GM04504 (cell line): ENCODE measurements at places on chromosomes 7 and 10.

DNA sequence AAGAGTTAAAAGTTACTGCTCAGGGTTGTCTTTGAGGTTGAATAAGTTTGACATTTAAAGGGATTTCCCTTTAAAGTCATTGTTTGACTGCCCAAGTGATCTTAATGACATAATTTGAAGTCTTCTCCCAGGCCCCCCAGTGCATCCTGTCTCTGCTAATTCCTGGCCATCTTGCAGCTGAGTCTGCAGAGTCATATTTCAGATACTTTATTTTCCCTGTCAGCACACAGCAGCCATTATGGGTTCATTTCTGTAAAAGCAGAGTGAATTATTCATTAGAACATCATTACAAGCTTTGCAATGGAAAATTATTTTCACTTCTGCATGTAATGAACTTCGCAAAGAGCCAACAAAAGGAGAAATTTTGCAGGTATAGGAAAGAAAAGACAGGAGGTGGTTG, 536.6 kb downstream of the GALNT17 start:
- no peak for DNase-seq

DNA sequence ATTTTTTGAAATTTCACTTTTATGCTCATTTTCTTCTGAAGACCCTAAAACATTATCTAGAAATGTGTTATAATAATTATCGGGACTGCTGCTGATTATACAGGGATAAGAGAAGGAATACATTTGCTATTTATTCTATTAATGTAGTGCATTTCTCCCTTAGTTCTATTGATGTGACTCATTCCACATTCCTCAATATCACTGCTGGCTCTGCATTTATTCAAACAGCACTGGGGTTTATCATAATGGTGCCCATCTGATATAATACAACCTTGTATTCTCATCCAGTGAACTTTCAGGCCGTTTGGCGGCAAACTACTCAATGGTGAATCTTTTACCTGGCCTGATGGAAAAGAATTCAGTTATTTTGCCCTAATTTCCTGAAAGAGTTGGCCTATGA, 7.8 kb downstream of the KCND2 start:
- DNase-seq: no peak

DNA sequence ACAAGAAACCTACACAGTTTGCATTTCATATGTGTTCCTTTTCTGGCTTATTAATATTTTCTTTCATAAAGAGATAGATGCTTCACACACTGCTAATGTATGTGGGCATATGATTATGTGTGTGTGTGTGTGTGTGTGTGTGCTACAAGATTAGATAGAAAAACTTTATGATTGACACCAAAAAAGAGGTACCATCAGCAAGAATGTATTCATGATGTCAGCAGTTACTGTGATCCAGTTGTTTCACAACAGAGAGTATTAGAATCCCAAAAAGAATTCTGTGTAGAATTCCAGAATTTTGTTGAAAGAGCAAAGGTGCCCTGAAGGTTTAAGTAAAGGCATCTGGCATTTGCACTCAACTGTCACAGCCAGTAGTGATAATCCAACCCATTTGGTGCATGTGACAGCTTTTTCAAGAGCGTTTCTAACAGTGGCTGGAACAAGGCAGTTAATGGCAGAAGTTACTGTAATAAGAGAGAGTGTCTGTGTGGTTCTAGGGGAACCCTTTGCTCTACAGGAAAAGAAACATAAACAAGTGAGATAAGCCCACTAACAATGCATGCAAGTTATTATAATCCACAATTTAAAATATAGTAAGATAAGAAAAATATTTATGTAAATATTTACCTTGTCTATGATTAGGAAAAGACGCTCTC, 16.6 kb downstream of the RELN start:
- DNase-seq: no peak

DNA sequence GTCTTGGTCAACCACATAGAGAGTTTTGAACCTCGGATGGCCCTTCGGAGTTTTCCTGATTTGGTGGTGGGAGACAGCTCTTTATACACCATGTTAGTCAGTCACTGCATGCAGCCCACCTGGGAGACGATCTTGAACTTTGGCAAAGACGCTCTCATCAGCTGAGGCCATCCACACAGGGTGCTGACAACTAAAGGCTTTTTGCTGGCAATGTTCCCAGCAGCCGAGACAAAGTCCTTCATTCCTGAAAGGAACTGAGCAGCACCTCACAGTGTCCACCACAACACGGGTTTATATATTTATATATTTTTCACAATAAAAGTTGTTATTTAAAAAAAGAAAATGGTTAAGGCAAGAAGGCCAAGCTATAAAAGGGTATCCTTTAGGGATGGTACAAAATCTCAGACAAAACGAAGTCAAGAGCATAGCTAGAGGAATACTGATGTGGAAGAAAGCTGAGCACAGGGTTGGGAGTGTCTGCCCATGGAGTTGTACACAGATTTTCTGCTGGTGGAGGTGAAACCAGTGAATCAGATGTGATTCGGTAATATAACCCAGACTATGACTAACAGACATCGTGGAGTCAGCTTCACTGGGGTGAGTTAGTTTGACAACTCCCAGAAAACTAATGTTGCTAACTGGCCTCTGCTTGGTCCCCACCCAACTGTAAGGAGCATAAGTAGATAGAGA, 27.4 kb upstream of the CAPZA2 start:
- DNase-seq: no peak

DNA sequence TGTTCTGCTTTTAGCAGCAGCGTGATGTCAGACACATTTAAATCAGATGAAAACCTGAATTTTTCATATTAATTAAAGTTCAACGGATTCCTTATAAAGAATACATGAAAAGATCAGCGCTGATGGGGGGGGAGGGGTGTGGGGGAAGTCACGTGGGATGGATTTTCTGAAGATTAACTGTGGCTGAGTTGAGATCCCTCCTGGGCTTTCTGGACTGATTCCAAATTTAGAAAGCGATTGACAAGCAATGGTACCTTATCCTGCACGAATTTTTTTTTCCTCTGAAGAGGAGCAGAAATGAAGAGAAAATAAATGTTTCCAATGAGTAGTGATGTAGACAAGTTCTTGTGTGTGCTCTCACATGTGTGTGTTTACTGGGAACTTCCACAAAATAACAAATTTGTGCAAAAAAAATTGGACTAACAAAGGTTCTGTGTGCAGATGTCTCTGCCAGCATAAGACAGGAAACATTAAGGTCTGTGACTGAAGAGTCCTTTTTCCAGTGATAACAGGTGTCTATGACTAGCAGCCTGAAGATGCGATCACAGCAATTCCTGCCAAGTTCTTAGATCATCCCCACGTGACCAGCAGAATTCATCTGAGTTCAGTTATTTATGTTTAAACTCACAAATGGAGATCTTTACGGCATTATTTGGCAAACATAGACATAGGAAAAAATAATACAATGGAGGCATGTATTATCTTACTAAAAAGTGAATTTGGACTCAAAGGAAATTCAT, 585.2 kb upstream of the CELF2 start:
- DNase-seq: no peak

GRCh38 chr7:9981742-9982349, 991.8 kb upstream of the PHF14 start:
- no peak for DNase-seq

GRCh38 chr10:85187047-85187446, 858.7 kb downstream of the CCSER2 start:
- DNase-seq: no peak

- no peak for DNase-seq
These were observed 33.8 kb downstream of the CHST15 start for GRCh38 chr10:124059551-124059950.

- DNase-seq: no peak
These were observed 42.7 kb downstream of the HTRA1 start for GRCh38 chr10:122503886-122504609.

DNA sequence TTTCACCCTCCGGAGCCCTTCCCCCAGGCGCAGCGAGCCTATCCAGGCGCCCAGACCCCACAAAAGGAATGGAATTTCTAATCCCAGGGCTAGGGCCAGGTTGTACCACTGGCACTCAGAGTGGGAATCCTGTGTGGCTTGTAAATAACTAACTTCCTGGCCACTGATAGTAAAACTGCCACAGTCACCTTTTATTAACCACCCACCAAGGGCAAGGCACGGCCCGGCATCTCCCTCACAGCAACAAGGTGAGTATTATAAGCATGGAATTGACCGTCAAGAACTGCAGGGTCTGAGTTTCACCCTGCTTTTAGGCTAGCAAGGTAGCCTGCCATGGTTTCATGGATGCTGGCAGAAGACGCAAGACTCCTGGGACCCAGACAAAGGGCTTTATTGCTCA, 51.1 kb downstream of the SPOCK2 start:
- no peak for DNase-seq

DNA sequence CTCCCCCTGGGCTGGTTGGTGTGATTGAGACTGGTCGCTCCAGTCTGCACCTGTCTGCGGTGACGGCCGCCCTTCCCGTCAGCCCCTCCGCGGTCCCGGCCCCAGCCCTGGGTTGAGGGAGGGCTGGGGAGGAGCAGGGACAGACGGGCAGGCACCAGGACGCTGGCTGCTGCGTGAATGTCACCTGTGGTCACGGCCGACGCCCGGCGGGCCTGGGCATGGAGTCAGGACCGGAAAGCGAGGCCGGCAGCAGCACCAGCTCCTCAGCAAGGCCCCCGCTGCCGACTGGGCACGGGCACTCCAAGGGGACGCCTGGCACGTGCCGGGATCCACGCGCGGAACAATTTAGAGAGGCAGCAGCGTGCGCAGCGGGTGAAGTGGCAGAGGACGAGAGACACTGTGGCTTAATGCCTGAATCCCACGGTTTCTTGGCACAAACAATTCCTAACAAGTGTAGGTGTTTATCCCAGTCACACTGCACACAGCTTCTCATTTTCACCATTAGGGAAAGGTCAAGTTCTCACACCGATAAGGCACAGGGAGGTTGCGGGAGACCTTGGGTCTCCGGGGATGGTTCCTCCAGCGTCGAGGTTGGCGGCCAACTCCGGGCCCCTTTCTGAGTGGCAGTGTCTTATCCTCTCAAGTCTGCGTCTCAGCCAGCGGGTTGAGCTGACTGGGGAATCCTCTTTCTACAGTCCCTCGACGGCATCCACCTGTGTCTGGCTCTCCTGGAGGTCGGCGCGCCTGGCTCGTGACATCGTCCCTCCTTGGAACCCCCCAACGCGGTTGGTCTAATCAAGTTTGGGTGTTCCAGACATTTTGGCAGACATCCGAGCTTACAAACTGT, 66.4 kb upstream of the ADGRA1 start:
- no peak for DNase-seq

- no peak for DNase-seq
These were observed 48.4 kb downstream of the MTPAP start for GRCh38 chr10:30300728-30301127.

GRCh38 chr10:98045785-98046389, 15.5 kb upstream of the CRTAC1 start:
- DNase-seq: peak; percentile 19

DNA sequence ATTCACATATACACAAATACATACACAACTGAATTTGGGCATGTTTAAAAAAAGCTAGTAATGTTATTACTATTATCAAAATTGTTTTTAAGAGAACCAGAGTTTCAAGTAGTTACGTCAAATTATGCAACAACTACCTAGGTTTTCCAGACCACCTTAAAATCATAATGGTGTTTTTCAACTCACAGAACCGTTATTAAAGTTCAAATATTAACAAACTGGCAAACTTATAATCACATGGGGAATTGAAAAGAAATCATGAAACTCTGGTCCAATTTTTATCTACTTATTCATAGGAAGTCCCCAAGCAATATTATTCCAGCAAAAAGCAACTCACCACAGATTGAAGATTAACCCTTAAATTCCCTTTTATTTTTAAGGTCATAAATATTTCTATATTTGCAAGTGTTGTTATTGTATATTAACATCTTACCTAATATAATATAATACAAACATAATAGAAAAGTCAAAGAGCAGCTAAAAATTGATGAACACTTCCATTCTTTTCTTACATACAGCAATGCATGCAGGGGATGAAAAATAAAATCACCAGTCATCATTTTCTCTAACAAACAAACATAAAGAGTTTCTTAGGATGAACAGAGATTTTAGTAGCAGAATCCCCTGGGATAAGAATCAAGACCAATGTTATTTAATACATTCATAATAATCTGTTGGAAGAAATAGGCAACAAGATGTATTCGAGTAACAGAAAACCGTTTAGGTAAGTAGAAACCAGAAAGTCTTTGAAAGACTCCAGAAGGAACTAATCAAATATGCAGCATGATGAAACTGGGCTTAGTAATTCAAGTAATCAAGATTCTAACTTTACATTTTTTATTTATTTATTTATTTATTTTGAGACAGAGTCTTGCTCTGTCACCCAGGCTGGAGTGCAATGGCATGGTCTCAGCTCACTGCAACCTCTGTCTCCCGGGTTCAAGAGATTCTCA, 391.1 kb downstream of the PARD3 start:
- no peak for DNase-seq

DNA sequence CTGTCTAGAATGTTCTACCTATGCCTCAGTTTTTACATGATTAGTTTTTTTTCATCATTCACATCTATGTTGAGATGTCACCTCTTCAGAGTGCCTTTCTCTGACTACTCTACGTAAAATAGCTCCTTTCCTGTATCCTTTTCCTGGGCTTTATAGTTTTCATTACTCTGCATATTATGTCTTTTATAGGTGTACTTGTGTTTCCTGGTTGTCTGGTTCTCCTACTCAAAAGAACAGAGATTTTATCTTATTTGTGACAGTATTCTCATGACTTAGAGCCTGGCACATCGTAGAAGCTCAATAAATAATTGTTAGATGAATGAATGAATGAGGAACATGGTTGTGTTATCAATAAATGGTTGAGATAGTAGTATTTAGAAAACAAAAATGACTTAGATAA, 17.9 kb downstream of the STEAP1 start:
- DNase-seq: no peak

GRCh38 chr7:22586786-22587140, 86.8 kb upstream of the STEAP1B start:
- DNase-seq: no peak

DNA sequence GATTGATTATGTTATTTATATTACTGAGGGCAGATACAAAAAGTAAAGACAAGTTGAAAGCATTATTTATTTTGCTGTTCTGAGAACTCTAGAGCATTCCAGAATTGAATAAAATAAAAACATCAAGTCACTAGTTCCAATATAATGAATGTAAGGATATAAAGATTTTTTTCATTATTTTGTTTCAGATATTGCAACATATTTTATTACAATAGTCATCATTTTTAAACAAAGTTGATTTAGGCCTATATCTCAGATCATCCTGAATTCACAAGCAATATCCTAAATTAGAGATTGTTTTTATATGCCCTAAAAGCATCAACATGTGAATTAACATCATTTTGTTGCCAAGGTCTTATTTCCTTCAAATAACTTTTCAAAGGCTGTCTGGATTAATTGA, 535.6 kb upstream of the KCND2 start:
- no peak for DNase-seq

GRCh38 chr7:4774658-4775249, 669 bp upstream of the AP5Z1 start:
- DNase-seq: peak; percentile 53

DNA sequence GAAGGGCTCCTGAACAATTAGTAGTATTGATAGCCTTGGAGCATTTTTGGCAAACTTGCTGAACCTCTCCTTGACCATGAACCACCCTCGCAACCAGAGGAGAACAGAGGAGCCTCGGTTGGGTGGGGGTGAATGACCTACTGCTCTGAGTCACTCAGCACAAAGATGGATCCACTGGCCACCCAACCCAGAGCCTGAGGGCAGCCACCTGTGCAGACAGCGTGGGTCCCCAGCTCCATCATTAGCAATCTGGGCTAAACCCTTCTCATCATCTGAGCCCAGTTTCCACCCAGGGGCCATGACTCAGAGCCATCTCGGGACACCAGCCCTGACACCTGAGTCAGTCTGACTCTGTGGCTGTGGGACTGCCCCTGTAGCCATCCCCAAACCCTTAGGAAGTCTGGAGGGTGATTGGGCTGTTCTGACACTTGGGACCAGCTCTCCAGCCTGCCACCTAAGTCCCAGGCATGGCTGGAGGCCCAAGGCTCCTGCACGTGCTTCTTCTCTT, 171.8 kb upstream of the GPR26 start:
- no peak for DNase-seq
